PC-3 (cell line): ENCODE measurements at places on chromosomes 3 and 15.

DNA sequence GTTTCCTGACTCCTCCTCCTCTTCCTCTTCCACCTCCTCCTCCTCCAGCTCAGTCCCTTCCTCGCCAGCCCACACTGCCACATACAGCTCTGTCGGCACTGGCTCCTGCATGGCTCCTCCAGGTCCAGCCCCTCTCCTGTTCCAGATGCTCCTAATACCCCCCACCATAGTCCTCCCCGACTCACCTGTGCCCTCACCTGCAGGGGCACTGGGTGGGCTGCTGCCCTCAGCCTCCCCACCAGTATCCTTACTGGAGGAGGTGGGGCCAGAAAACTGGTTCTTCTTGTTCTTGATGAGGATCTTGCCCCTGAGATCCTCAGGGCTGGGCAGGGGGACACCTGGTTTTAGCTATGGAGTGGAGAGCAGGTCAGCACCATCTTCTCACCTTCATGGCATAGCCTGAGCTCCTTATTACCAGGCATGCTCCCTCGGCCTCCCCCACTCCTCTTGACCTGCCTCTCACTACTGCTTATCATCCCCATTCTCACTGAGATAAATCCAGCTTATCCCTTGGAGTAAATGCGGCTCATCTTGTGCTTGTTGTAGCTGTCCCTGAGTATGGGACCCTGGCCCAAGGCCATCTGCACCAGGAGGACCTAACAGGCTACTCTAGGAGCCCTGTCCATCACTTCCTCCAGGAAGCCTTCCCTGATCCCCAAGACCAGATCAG, 11.0 kb downstream of the PLCB2 start:
- DNase-seq, result no peak

- peak; percentile 86 for DNase-seq
Observed at GRCh38 chr3:79032686-79033318, 735.0 kb downstream of the ROBO1 start.

- no peak for DNase-seq
Observed at GRCh38 chr3:165513715-165514701, 317.8 kb upstream of the SLITRK3 start.

DNA sequence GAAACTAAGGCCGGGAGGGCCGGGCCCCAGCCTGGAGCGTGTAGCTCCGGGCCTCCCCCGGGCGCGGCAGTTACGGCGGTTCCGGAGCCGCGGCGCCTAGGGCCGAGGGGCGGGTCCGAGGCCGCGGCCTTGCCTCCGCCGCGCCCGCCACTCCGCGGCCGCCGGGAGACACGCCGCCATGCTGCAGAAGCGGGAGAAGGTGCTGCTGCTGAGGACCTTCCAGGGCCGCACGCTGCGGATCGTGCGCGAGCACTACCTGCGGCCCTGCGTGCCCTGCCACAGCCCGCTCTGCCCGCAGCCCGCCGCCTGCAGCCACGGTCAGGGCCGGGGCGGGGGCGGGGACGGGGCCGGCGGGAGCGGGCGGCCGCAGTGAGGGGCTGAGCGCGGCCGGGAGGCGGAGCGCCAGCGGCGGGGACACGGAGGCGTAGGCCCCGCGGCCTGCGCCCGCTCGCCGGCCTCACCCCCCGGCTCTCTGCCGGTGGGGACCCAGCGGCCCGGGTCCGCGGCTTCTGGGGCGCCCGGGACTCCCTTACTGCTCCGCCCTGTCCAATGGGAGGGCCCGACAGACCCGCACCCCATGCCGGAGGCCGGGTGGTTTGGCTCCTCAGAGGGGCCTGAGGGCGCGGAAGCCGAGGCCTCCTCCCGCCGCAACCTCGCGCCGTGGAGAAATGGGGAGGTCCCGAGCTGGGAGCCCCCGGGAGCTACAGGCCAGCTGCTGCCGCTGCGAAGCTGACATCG, at the start of gene DIS3L:
TSS of gene DIS3L (plus strand) at position 150 of the 738 bp plus-strand sequence. CDS start at position 179, 29 bp downstream.
- DNase-seq, result peak; percentile 59
